ENCODE measurements at places on chromosomes 1 and 21.

DNA sequence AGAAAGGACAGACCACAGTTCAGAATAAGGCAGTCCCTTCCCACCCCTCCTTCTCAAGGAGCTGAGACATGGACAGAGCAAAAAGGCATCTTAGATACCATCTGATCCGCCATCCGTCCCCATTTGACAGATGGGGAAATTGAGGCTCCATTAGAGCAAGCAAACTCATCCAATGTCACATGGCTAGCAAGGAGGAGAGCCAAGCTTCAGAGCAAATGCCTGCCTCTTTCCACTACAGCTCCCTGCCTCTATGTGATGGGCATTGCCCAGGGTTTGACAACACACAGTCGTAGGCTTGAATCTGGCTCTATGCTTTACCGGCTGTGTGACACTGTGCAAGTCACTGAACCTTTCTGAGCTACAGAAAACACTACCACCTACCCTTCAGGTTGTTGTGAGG lies 3.9 kb downstream of the SLC30A2 start:
- no peak for DNase-seq

DNA sequence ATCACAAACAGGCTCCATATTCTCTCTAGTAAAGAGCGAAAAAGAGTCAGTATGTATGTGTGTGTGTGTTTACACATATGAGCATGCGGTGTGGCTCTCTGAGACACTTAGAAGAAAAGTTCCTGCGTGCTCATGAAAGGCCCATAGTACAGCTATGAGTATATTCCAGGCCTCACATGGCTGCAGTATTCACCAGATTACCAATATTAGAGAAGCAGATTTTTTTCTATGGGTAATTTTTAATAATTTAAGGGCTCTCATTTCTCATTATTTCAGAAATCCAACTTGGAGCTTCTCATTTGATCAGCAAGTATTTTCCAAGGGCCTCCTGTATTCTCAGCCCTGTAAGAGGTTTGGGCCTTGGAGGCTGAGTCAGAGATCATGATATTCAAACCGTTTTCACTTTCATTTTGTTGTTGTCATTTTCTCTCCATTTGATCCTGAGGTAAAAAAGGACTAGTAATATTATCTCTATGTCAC lies 232.9 kb upstream of the SGIP1 start:
- DNase-seq, result no peak

- DNase-seq, result no peak
These were observed 115.9 kb upstream of the JUN start for GRCh38 chr1:58899587-58900271.

- DNase-seq, result no peak
These were observed 7.4 kb downstream of the LDLRAP1 start for GRCh38 chr1:25550683-25551310.

GRCh38 chr1:232557096-232557495 lies 72.8 kb downstream of the SIPA1L2 start:
- DNase-seq, result no peak

- DNase-seq, result no peak
These were observed 79.1 kb downstream of the RGS21 start for GRCh38 chr1:192395895-192396294.

DNA sequence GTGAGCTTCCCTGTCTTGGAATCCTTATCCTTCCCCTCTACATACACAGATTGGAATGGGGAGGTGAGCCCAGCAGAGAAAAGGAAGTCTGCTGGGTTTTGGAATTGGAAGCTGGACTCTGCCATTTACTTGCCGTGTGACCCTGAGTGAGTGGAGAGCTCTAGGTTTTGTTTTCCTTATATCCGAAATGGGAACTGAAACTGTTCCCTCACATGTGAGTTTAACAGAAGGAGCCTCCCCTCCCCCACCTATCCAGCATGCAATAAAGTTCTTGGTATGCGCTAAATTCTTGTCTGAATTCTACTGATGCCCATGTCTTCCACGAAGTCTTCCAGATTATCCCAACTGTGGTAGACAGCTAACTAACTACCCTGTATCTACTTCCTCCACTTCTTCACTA lies 58.7 kb downstream of the NENF start:
- peak; percentile 48 for DNase-seq

All from suprapubic skin (tissue), 4 donors.